ENCODE measurements at places on chromosomes 13 and 19.

DNA sequence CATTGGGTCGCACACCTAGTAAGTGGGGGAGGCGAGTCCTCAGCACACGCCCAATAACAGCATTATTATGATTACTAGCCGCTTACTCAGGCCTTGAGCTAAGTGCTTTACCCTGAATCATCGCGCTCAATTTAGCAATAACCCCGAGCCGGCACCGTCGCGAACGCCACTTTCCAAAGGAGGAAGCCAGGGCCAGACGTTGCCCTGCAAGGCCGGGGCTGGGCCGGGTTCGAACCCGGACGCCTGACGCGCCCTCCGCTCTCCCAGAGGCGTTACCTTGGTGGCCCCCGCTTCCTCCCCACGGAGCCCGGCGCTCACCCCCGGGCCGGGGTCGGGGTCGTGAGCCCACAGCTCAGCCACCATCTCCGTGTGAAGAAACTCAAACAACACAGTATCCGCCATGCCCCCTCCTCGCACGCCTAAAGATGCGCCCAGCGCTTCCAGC, at the start of gene TRAPPC6A:
Gene TRAPPC6A, minus strand, starts transcription at position 421 of the 445 bp plus-strand sequence. Its CDS starts 19 bp downstream, at position 402.
- DNase-seq, result no peak

DNA sequence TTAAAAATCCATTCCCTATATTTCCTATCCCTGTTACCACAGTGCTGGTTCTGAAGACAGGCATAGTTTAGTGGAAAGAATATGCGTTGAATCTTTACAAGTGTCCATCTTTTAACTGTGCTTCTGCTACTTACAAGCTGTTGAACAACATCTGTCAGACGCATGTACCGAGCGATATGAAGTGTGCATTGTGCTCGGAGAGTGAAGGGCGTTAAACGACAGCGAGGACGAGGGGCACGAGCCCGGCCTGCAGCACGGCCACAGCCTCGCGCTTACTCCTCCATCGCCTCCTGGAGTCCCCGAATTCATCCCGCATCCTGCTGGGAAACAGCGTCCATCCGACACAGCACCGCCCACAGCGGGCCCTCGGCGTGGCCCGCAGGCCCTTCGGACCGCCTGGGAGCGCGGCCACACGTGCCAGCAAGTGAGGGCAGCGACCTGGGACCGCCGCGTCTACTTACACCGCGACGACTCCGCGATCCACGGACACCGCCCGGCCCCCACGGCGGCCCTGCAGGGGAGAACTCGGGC, 514 bp downstream of the PCID2 start:
- no peak for DNase-seq

- no peak for DNase-seq
These were observed 962.3 kb downstream of the EFNB2 start for GRCh38 chr13:105573136-105573535.

GRCh38 chr13:51998723-51999509, 12.3 kb downstream of the ATP7B start:
- no peak for DNase-seq

- DNase-seq, result no peak
These were observed 437.9 kb downstream of the KLF5 start for GRCh38 chr13:73496711-73497110.

DNA sequence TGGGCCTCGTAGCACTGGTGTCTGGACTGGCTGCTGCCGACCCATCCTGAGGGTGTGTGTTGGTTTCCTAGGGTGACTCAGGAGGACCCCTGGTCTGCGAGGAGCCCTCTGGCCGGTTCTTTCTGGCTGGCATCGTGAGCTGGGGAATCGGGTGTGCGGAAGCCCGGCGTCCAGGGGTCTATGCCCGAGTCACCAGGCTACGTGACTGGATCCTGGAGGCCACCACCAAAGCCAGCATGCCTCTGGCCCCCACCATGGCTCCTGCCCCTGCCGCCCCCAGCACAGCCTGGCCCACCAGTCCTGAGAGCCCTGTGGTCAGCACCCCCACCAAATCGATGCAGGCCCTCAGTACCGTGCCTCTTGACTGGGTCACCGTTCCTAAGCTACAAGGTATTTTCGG, 13.8 kb downstream of the TIMM13 start:
- DNase-seq, result no peak

DNA sequence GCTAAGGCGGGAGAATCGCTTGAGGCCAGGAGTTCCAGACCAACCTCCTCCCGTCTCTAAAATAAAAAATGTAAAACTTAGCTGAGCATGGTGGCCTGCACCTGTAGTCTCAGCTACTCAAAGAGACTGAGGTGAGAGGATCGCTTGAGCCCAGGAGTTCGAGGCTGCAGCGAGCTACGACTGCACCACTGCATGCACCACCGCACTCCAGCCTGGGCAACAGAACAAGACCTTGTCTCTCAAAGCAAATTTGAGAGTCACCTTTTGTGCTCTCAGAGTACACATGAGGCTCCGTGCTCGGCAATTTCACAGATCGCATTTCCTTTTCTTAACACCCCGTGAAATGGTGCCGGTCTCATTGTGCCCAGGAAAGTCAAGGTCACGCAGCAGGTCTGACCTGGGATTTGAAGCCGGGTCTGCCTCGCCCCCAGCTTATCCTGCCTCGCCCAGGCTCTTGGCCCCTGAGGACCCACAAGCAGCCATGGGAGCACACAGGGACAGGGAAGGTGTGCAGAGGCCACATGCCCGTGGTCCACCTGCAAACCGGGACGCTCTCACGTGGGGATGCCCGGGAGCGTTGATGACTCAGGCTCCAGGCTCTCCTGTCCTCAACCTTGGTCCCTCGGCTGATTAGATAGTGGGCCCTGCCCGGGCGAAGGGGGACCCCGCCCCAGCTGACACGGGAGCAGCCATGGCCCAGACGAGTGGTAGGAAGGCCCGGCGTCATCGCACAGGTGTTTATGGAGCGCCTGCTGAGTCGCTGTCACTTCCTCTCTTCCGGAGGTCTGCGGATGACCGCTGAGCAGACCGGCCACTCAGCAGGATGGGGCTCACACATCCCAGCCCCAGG, 1.1 kb upstream of the SMIM24 start:
- no peak for DNase-seq

GRCh38 chr13:97215325-97215724, 6.8 kb upstream of the MBNL2 start:
- DNase-seq, result no peak

- DNase-seq, result no peak
These were observed 226.3 kb downstream of the SLC7A1 start for GRCh38 chr13:29369060-29369743.

- DNase-seq, result no peak
These were observed 69.3 kb upstream of the USE1 start for GRCh38 chr19:17145546-17146497.

- DNase-seq, result no peak
These were observed 327.2 kb upstream of the TSHZ3 start for GRCh38 chr19:31676271-31677004.

GRCh38 chr19:27671876-27672275, 1541.1 kb downstream of the UQCRFS1 start:
- DNase-seq, result no peak

GRCh38 chr13:50650592-50651504, 192.6 kb downstream of the DLEU7 start:
- DNase-seq, result no peak

GRCh38 chr19:4866595-4867424, 657 bp downstream of the PLIN3 start:
- DNase-seq, result peak; percentile 46

GRCh38 chr13:76461999-76462398, 424.2 kb downstream of the KCTD12 start:
- DNase-seq, result no peak

DNA sequence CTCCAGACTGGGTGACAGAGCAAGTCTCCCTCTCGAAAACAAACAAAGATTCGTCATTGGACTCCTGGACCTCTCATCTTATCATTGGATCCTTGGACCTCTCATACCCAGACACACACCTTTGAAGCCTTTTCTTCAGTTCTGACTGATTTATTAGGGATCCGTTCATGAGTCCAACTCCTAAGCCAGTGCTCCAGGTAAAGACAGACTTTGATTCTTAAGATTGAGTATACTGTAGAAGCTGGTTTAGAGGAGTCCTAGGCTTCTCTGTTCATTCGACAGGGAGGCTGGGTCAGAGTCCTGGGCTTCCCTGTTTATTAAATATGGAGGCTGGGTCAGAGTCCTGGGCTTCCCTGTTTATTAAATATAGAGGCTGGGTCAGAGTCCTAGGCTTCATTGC, 38.7 kb downstream of the SACS start:
- no peak for DNase-seq

DNA sequence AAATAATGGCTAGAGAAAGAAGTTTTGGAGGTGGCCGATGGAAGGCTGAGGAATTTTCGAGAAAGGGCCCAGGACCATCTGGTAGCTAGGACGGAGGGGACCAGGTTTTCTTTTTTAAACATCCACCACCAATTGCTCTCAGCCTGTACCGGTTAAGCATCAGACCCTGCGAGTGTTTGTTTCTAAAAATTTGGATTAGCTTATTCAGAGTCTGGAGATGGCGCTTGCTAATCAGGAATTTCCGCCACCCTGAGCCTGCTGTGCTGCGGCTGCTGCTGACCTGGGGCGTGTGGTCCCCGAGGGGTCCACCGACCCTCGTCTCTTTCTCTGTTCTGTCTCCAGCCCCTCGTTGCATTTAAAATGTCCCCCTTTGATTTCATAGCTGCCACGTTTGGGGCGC, 2.0 kb downstream of the UHRF1 start:
- DNase-seq, result no peak

DNA sequence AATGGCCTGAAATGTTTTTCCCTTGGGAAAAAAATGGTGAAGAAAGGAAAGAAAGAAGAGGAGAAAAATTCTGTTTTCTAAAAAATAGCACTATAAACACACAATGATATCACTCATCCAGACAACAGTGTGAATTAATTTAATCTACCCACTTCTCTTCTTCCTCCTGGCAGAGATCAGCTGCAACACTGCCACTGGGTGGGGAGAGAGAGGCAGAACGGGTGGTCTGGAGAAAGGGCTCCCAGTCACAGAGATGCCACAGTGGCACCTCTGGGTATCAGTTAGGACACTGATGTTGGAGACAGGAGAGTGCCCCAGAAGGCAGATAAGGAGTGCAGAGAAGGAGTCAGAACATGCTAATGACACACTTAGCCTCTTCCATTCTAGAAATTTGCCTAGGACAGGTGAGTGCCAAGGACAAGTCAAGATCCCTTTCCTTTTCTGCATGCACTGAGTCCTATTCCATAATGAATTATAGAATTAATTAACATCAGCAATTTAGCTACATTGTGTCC, 168.6 kb downstream of the SUCLA2 start:
- no peak for DNase-seq

DNA sequence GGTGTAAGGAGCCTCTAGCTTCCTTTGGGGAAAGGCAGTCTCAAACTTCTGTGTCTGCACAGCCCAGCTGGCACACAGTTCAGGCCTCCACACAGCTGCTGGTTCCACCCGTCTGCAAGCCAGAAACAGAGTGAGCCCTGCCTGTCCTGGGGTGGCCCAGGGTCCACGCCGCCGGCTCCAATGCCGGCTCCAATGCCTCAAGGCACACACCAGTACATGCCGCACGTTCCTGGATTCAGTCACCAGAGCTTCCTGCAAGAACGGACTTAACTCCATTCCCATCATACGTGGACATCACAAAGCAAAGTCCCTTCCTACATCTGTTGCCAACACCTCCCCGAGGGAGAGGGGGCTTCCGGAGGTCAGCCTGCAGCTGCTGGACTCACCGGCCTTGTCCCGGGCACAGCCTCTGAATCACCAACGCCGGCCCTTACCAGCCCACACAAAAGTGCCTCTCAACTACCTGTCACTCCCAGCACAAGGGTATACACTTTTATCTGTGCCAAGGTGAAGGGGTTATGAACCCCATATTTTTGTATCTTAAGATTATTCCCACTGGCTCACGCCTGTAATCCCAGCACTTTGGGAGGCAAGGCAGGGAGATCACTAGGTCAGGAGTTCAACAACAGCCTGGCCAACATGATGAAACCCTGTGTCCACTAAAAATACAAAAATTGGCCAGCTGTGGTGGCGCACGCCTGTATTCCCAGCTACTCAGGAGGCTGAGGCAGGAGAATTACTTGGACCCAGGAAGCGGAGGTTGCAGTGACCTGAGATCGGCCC, 8.5 kb downstream of the SH3GL1 start:
- DNase-seq, result no peak

GRCh38 chr13:43116242-43116641, 92.9 kb downstream of the DNAJC15 start:
- DNase-seq, result no peak

GRCh38 chr19:14147797-14148605, 11.6 kb upstream of the ASF1B start:
- DNase-seq, result no peak

DNA sequence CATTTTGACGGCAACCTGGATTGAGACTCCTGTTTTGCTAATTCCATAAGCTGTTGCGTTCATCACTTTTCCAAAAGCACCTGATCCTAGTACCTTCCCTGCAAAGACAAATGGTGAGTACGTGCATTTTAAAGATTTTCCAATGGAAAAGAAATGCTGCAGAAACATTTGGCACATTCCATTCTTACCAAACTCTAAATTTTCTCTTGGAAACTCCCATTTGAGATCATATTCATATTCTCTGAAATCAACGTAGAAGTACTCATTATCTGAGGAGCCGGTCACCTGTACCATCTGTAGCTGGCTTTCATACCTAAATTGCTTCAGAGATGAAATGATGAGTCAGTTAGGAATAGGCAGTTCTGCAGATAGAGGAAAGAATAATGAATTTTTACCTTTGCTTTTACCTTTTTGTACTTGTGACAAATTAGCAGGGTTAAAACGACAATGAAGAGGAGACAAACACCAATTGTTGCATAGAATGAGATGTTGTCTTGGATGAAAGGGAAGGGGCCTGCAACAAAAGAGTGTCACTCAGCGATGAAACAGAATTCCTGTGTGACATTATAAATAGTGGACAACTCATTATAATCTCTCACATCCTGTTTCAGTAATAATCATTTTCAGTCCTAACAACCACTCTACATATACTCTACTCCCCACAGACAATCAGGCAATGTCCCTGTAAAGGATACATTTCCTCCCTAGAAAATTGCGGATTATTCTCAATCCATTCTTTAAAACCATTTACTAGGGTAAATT, 45.6 kb upstream of the URAD start:
- no peak for DNase-seq

GRCh38 chr13:43300865-43301264, 277.5 kb downstream of the DNAJC15 start:
- DNase-seq, result no peak

DNA sequence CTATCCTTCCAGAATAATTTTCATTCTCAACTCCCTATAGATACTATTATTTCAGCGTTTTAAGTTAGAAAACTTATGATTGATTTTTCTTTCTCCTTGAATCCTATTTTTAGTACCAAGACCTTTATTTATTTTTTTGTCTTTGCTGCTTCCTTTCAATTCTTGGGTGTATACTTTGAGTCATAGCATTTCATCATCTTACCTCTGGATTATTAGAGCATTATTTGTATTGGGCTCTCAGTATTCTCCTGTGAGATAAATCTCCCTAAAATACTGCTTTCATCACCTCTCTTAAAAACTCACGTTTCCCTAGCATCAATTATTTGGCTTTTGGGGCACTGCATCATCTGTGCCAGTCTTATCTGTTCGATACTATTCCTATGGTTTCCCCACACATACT, 222.8 kb downstream of the POSTN start:
- DNase-seq, result no peak

DNA sequence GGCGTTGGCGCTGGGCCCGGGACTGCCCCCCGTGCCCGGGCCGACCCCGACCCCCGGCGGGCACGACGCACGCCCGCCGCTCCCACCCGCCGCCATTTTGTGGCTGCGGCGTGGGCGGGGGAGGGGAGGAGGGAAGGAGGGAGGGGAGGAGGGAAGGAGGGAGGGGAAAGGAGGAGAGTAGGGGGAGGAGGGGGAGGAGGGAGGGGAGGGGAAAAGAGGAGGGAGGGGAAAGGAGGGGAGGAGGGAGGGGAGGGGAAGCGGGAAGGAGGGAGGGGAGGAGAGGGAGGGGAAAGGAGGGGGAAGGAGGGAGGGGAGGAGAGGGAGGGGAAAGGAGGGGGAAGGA, at the start of gene BTBD2:
Gene BTBD2, minus strand, starts transcription at position 107 of the 343 bp plus-strand sequence. Its CDS starts 11 bp downstream, at position 96.
- DNase-seq, result peak; percentile 39

- DNase-seq, result no peak
These were observed 16.3 kb downstream of the IL17D start for GRCh38 chr13:20719783-20720182.
